ENCODE measurements at places on chromosomes 16 and 17. TPM values are rescaled to one million over a fixed set of nuclear protein-coding genes. Genes with fewer than 3 reads are reported as not detected.

IRF8 gene
- 37.8 TPM for total RNA-seq

KRT15 gene
- total RNA-seq: not detected

TSPAN10 gene
- 0.30 TPM for total RNA-seq

CACNG1 gene
- total RNA-seq: not detected

ARHGDIG gene
- 0.82 TPM for total RNA-seq

Data from activated T-helper 2 cell treated with anti-CD3 and anti-CD28 coated beads, Interferon-gamma antibody, Interleukin-2, Interleukin-4, amounts not matched to agents 10 μg/mL and 5 μg/mL and 100 μg/mL, durations not matched to agents 14 hours and 24 hours and 36 hours (primary cell).